Cardiac muscle cell (in vitro differentiated cells and primary cell): ENCODE measurements at places on chromosomes 13 and 19.

- no peak for DNase-seq
Measured at GRCh38 chr13:92560883-92561282, 665.7 kb upstream of the GPC6 start.

- DNase-seq: no peak
Measured at GRCh38 chr13:110648848-110649421, 33.6 kb downstream of the NAXD start.

DNA sequence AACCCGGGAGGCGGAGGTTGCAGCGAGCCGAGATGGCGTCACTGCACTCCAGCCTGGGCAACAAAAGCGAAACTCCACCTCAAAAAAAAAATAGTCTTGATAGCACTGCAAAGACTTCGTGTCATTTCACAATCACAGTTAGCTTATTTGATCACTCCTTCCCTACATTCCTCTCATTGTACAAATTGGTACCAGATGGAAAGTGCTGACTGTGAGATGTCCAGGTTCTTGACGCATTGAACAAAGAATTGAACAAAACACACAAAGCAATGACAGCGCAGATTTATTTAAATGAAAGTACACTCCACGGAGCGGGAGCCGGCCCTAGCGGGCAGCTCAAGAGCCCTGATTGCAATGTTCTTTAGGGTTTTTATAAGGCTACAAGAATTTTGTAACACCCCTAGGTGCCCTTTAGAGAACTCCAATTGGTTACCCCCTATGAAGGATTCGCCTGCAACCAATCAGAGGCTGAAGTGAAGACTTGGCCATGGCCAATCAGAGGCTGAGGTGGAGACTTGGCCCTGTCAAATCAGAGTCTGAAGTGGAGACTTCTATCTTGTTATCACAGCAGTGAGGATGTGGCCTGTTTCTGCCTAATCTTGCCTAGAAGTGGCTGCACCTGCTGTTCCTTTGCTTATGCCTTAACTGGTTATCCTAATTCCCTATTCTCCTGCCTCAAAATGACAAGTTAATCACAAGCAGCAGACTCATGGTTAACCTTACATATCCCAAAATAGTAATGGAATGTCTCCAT lies 16.7 kb downstream of the ZNF556 start:
- DNase-seq: no peak

DNA sequence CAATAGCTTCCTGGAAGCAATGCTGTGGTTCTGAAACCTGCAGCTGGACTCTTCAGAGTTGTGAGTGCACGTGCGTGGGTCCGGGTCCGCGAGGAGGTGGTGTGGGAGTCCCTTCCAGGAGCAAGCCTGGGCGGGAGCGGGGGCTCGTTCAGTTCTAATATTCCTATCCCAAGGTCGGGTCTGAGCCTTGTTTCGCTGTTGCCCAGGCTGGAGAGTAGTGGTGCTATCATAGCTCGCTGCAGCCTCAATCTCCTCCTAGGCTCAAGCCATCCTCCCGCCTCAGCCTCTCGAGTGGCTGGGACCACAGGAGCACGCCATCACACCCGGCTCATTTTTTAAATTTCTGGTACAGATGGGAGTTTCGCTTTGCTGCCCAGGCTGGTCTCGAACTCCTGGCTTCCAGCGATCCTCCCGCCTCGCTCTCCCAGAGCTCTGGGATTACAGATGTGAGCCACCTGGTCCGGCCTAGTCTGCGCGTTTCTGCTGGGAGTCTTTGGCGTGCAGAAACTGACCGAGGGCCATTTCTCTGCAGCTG lies 625 bp downstream of the ZFP82 start:
- DNase-seq: no peak

- no peak for DNase-seq
Measured at GRCh38 chr13:110983241-110983640, 68.4 kb upstream of the ANKRD10 start.

- no peak for DNase-seq
Measured at GRCh38 chr19:33482476-33482875, 39.1 kb downstream of the PEPD start.

- DNase-seq: no peak
Measured at GRCh38 chr13:88707646-88708045, 1036.5 kb downstream of the SLITRK5 start.

DNA sequence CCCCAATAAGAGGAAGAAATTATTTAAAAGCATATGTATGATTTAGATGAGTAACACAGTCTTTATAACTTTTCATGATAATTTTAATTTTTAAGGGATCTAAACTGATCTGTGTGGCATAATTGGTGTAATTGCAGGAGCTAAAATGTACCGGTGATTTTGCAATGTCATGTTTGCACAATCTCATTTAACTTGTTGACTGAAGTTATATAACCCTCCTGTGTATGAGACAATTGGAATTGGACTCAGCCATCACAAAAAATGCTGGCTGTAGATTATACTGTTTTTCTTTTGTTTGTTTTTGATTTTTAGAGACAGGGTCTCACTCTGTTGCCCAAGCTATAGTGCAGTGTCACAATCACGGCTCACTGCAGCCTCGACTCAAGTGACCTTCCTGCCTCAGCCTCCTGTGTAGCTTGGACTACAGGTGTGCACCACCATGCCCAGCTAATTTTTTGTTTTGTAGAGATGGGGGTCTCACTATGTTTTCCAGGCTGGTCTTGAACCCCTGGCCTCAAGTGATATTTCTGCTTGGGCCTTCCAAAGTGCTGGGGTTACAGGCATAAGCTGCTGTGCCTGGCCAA lies 26.1 kb downstream of the FGF9 start:
- DNase-seq: no peak

GRCh38 chr13:79171141-79172061 lies 234.7 kb downstream of the RBM26 start:
- DNase-seq: no peak

DNA sequence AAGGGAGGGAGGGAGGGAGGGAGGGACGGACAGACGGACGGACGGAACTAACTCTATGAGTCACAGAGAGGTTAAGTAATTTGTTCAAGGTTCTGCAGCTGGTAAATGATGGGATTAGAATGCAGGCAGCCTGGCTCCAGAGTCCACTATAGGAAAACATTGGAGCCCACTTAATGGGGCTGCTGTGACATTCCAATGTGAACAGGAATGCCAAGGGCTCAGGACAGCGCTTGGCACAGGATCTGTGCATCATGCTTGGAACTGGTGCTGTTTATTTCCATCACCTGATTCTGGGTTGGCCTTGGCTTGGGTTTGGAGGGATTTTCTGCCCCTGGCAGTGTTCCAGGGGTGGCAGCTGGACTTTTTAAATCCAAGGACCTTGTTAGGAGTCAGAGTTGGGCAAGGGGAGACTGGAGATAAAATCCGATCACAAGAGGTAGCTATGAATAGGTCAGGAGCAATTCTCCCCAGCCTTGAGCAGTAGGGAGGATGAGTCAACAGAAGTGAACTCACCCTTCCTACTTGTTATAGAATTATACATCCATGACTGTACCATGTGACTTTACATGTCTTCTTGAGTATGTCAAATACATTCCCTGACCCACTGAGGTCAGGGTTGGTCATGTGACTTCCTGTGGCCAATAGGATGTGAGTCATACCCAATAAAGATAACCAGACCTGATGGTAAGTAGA lies 7.8 kb upstream of the HIF3A start:
- DNase-seq: peak; percentile 34

DNA sequence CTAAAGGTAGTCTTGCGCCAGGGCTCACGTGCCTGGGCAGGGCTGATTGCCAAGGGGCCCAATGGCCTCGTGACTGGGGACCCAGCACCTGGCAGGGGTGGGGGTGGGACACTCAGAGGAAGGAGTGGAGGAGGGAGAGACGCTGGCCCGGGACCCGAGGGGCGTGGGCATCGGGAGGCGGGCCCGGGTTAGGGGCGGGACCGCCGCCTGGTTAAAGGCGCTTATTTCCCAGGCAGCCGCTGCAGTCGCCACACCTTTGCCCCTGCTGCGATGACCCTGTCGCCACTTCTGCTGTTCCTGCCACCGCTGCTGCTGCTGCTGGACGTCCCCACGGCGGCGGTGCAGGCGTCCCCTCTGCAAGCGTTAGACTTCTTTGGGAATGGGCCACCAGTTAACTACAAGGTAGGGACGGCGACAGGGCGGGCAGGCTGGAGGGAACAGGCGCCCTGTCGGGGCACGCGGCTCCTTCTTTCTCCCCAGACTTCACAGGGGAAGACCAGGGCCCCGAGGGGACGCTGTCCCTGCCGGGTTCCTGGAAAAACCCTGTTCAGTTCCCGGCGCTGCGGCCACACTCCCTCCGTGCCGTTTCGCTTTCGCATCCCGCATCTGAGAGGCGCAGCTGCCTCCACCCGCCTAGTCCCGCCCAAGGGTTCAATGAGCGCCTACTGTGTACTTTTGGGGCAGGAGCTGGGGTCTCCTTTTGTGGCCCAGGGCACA lies at the start of gene IFI30:
Gene IFI30, plus strand, starts transcription at position 242 of the 717 bp plus-strand sequence. Its CDS starts 29 bp downstream, at position 271.
- peak; percentile 58 for DNase-seq

- DNase-seq: no peak
Measured at GRCh38 chr19:56829596-56829995, 10.9 kb downstream of the PEG3 start.
